ENCODE measurements at places on chromosomes 6 and 20.

GRCh38 chr6:82646231-82646615, 282.6 kb downstream of the TPBG start:
- DNase-seq = no peak

DNA sequence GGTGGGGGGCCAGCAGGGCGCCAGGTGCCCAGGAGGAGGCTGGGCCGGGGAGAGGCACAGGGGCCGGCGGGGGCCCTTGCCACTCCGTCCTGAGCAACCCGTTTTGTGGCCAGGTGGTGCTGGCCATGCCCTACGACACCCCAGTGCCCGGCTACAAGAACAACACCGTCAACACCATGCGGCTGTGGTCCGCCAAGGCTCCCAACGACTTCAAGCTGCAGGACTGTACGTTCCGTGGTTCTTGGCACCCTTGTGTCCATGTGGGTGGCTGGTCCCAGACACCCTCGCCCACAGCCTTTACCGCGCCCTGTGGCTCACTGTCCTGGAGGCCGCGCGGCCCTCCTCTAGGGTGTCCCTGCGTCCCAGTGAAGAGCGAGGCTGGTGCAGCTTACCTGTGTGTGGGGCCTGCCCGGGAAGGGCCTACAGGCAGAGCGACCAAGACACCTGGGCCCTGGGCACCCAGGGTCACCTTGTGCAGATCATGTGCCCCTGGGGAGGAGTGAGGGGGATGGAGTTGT, 28.7 kb downstream of the PYGB start:
- DNase-seq = no peak

- DNase-seq = peak; percentile 81
Observed at GRCh38 chr20:50003253-50003656, 20.5 kb downstream of the SNAI1 start.

- DNase-seq = peak; percentile 9
Observed at GRCh38 chr20:19047040-19047950, 165.1 kb upstream of the SLC24A3 start.

GRCh38 chr20:5353624-5354496, 37.1 kb upstream of the PROKR2 start:
- DNase-seq = no peak

DNA sequence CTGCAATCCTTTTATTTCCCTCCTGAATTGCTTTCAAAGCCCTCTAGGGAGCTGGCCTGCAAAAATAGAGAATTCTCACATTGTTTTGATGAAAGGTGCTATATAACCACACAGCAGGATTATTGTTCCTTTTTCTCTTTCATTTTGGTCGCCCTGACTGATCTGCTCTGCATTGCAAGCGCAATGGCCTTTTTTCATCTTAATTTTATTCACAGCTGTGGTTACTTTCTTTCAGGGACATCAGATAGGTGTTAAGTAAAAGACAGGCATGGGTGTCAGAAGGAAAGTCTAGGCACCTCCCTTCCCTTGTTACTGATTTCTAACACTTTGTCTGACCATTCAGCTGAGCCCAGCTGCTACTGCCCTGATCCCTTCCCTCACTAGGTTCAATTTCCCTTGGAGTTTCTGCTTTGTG, 850.5 kb upstream of the MAP3K7 start:
- no peak for DNase-seq
